D341Med (cell line): ENCODE measurements at places on chromosomes 6 and 20.

DNA sequence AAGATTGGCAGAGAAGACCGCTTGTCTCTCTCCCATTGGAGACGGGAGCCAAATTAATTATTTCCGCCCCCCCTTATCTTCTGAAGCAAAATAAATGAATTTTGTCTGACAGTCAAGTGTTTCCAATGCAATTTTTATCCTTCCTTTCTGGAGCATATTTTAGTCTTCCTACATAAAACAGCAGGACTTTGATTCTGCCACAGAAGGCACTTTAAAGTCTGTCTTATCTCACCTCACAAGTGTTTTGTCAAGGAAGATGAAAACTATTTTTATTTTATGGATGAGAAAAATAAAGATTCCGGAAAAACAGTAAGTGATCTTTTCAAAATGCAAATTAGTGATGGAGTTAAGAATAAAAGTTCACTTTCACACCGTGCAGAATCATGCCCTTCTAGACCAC is 140.4 kb downstream of the OPRM1 start:
- DNase-seq, result no peak

DNA sequence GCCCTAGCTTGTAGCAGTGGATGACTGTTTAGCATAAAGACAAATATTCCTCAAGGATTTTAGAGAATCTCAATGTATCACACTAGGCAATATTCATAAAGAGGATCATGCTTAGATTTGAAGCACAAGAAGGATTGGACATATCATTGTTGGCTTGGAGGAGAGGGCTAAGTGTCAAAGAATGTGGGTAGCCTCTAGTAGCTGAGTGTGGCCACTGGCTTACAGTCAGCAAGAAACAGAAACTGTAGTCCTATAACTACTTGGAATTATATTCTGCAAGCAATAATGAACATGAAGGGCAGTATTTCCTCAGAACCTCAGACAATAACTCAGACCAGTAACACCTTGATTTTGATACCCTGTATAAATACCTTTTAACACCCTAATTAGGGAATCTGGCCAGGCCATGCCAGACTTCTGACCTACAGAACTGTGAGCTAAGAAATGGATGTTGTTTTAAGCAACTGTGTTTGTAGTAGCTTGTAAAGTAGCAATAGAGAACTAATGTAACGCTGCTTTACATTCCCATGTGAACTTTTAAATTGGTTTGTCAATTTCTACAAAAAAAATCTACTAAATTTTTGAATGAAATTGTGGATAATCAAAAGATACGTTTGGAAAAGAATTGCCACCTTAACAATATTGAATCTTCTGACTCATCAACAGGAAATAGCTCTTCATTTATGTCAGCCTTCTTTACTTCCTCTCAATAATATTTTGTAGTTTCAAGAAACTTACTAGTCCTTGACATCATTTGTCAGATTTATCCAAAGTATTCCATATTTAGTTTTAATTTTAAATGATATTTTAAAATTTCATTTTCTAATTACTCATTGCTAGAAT is 65.2 kb upstream of the RSPO3 start:
- no peak for DNase-seq

DNA sequence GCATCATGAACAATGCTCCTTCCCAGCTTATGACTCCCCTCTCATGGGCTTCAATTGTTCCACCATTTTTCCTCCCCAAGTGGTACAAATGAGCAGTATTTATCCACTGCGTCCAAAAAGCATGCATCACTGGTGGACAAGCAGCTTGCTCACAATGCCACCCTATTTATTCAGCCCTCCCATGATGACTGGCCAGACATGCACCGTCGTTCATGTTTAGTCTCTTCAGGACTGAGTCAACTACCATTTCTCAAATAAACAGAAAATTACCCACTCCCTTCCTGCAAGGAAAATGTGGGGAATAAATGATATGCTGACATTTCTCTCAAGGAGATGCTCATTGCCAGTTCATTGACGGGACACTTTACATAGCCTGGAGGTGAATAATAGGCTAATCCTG is 300.4 kb downstream of the C6orf118 start:
- no peak for DNase-seq

GRCh38 chr20:6577451-6577850 is 190.0 kb upstream of the BMP2 start:
- DNase-seq, result no peak

- DNase-seq, result no peak
Measured at GRCh38 chr6:101597693-101598092, 204.2 kb downstream of the GRIK2 start.
